ENCODE measurements at places on chromosomes 5 and 9.

- no peak for DNase-seq
These were observed 1.6 kb downstream of the ORM1 start for GRCh38 chr9:114324492-114324891.

DNA sequence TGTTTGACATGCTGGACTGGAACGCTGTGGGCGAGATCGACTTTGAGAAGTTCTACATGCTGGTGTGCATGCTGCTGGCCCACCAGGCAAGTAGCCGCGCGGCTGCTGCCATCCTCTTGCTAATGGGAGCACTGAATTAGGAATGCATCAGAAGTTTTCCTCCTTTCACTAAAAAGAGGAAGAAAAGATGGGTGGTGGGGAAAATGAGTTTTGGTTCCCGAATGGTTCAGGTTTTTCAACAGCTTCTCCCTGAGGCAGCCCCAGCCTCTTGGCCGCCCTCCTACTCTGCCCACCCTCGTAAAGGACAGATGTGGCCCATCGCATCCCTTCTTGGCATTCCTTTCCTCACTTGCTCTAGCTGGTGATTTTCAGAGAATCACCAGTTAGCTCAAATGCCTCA, 5.5 kb downstream of the EFCAB9 start:
- no peak for DNase-seq

- no peak for DNase-seq
These were observed 11.5 kb downstream of the SARDH start for GRCh38 chr9:133726401-133727276.

- DNase-seq = no peak
These were observed 60.4 kb upstream of the RGMB start for GRCh38 chr5:98713027-98713426.

DNA sequence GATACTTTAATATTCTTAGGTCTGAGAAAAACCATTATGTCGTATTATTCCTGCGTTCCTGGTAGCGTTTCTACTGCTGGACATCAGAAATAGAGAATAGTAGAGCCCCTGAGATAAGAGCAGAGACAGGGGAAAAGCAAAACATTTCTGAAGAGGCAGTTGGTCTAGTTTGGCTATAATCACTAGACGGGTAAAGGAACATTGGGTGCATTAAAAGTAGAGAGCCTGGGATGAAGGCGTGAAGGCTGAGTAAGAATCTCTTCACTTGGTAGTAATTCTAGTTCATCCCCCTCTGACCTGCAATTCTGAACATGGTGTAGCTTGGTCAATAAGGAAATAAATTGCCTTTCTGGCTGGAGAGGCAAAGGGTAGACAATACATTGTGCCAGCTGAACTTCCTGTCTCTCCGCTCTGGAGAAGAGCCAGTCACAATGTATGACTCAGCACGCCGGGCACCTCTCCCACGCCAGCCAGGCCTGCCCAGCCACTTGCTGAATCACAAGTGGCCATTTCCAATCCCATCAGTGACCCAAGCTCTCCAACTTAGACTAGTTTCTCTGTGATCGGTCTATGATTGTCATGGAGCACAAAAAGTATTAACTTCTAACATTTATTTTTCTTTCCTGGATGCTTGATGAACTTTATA, 75.4 kb downstream of the STK32A start:
- no peak for DNase-seq

GRCh38 chr9:3455094-3455493, 70.7 kb downstream of the RFX3 start:
- DNase-seq = no peak

DNA sequence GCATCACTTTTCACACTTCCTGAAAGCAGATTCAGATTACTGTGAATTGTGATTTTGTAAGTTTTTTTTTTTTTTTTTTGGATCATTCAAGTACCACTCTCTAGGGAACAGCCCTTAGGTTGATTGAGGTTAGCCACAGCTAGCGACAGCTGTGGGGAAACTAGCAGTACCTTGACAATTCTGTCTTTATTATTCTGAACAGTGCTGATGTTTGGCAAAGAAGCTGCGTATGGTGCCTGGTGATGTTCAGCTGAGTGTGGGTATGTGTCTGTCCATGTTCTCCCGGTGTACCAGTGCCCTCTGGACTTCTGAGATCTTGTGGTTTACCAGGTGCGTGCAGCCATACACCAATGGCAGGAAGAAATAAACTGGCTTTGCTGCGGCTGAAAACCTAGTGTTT, 117.3 kb upstream of the PLPPR1 start:
- DNase-seq = no peak

DNA sequence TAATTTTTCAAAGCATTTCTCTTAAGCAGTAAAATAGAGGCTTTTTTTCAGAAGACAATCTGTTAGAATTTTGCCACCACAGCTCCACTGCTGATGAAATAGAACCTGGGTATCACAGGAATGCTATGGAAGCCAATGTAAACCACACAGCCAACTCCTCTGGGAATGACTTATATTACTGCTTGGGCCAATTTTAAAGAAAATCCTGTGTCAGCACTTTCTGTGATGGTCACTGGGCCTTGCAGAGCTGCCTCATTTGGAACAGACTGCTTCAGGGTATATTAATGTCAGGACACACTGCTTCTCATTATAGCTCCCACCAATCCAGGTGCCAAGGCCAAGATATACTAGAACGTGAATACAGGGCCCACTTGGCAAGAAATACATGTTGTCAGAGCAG, 144.1 kb upstream of the ACTBL2 start:
- no peak for DNase-seq

DNA sequence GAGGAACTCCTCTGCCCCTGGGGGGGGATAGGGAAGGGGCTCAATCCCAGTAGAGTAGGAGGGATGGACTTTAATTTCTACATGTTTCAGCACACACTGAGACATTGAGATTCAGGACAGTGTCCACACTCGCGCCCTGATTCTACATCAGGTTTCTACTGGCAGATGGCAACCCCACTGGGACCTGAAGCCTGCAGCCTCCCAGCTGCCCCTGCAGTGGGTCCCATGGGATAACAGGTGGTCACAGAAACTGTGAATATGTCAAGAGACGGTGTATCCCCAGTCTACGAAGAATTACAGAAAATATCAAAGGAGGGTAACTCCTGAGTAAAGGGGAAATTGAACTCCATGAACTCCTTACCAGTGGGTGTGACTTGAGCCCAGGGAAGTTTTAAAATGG, 2.4 kb upstream of the TERT start:
- DNase-seq = no peak
